ENCODE measurements at places on chromosomes 4 and X.

DNA sequence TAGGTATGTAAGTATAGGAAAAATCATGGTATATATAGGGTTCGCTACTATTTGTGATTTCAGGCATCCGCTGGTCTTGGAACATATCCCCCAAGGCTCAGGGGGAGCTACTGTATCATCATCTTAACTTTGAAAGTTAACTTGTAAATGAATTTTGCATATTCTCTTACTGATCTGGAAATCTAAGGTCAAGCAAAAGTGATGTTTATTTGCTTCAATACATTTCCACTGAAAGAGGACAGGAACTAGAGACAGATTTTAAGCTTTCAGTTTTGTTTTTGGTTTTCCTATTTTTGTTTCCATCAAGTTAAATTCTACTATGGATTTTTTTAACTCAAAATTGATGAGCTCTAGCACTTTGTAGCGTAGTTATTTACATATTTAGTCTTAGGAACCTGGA, 56.2 kb downstream of the NAF1 start:
- DNase-seq: no peak

DNA sequence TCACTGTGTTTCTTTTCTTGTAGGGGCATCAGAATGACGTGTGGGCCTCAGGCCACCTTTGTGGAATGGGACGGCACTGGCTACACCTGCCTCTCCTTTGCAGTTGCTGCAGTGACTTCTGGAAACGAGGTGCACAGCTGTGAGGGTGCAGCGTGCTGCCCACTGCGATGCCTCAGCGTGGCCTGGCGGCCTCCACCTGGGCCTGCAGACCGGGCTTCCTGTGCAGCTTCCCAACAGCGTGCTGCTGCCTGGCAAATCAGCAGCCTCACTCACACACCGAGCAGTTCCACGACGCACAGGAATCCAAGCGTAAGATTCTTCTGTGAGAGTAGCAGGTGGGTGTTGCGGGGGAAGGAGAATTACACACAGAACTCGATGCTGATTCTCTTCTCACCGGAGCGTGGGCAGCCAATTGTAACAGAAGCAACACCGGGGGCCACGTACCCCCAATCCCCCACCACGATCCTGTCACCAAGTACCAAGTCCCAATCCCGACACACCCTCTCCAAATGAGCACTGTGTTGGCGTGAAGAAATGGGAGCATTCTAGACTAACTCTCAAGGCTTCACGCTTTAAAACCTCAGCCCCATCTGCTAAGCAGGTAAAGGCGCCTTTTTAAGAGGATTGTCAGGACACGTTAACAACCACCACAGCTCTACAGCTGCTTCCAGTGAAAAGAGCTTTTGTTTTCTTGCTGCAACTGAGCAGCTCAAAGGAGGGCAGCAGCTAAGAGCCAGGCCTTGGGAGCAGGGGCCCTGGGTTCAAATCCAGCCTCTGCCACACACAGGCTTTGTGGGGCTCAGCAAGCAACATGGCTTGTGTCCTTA, 16.9 kb downstream of the WDR1 start:
- DNase-seq: no peak

- DNase-seq: no peak
Observed at GRCh38 chr4:97786306-97786920, 356.9 kb downstream of the STPG2 start.

GRCh38 chr4:99413140-99413539, 22.0 kb downstream of the ADH7 start:
- no peak for DNase-seq

- DNase-seq: no peak
Observed at GRCh38 chrX:13087322-13088155, 43.1 kb upstream of the FAM9C start.

GRCh38 chrX:68721991-68722860, 74.8 kb downstream of the STARD8 start:
- no peak for DNase-seq

- DNase-seq: no peak
Observed at GRCh38 chr4:1765409-1766072, 27.6 kb upstream of the FGFR3 start.

DNA sequence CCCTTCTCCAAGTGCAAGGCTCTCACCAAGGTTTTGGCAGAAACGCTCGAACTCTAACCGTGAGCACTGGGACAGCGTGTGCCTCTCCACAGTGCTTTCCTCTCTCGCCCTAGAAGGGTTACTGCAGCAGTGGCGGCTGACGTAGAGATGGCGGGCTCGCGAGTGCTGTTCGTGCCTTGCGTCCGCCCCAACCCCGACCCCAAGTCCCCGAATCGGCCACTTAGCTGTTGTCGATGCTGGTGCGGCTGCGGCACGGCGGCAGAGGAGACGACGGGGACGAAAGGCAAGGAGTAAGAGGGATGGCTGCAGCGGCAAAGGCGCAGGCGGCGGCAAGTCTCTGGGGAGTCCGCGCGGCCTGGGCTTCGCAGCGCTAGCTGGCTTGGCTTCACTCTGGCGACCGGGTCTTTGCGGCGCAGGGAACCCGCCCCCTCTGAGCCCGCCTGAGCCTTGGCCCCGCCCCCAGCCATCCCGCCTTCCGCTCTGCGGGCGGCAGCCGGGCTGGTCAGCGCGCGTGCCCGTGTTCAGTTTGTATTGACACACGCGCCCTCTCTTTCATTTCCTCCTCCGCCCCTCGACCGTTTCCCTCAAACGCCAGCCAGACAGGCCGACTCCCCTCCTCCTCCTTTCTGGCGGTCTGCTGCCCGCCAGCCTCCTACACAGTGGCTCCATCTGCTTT, at the start of gene SPIN4:
TSS of gene SPIN4 (minus strand) at position 392 of the 676 bp plus-strand sequence. CDS start 513 bp downstream, outside the sequence.
- peak; percentile 11 for DNase-seq

- DNase-seq: no peak
Observed at GRCh38 chrX:23930894-23931604, 23.2 kb downstream of the CXorf58 start.

DNA sequence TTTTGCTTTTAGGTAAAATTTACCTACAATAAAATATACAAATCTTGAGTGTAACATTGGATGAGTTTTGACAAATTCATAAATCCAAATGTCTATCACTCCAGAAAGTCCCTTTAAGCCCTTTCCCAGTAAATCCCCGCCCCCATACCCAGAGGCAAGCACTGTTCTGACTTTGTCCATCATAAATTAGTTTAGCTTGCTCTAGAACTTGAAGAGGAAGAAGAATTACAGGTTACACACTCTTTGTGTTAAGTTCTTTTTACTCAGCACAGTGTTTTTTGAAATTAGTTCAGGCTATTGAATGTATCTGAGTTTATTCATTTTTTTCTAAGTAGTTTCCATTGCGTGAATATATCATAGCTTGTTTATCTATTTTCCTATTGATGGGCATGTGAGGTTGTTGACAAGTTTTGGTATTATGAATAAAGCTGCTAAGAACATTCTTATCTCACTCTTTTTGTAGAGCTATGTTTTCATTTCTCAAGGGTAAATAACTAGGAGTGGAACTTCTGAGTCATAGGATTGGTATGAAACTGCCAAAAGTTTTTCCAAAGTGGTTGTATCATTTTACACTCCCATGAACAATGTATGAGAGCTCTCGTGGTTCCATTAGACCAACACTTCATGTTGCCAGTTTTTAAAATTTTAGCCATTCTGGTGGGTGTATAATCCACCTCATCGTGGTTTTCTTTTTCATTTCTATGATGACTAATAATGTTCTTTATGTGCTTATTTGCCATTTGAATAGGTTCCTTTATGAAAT, 22.4 kb upstream of the HPSE start:
- no peak for DNase-seq

DNA sequence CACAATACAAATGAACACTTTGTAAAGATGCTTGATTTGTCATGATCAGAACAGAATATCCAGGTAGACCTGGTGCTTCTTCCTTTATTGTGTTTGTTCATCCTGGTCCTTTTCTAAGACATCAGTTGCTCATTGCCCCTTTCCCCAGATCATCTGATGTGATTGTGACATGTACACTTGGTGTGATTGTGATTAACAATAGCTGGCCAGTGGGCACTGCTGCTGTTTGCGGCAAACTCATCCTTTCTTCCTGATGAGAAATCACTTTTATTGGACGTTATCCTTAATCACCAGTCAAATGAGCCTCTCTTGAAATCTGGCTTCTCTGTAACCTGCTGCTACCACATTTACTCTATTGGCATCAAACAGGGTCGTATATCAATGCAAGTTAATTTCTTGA, 135.1 kb downstream of the PCDH7 start:
- no peak for DNase-seq

GRCh38 chr4:133154725-133155124, 5.6 kb downstream of the PCDH10 start:
- DNase-seq: no peak

DNA sequence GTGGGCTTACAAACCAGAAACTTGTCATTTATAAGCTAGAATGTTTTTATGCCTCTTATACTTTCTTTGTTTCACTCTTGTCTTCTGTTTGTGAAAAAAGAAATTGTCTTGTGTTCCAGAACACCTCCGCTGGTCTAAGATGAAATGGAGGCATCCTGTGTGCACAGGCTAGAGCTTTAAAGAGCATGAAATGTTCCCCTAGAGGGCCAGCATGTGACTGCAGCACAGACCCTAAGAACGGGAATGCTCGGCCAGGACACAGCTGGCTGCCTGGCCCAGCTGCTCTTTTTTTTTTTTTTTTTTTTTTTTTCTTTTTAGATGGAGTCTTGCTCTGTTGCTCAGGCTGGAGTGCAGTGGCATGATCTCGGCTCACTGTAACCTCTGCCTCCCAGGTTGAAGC, 33.6 kb downstream of the SETD7 start:
- no peak for DNase-seq

GRCh38 chr4:32396507-32397070, 1676.4 kb downstream of the PCDH7 start:
- no peak for DNase-seq

DNA sequence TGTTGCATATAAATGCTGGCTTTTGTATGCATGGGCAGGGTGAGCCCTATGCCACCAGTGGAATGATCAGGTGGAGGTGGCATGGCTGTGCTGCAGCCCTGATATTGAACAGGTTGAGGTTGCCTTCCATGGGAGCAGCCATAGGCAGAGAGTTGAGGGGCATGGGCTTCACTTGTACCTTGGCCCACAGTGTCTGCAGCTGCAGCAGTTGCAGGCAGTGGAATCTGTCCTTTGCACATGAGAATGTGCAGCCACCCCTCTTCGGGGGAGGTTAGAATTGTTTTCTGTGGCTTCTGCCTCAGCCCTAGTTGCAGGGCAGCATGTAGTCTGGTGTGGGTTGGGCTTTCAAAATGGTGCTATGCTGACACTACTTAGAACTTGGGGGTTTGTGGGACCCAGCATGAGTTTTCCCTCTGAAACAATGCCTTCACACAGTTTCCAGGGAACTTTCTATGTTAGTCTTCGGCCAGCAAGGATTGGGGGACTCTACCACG, 25.4 kb upstream of the VSIG1 start:
- DNase-seq: no peak

- DNase-seq: no peak
Observed at GRCh38 chr4:54588404-54588803, 69.4 kb upstream of the KIT start.

Measured in cortex of kidney (tissue), 1 donor.